Pulmonary artery endothelial cell (primary cell): ENCODE measurements at places on chromosomes 1 and 21. TPM values are rescaled to one million over a fixed set of nuclear protein-coding genes. Genes with fewer than 3 reads are reported as not detected.

The NCMAP gene
- total RNA-seq: not detected in 2 replicates

The TMEM81 gene
- 1.2 and 3.0 TPM in 2 replicates for total RNA-seq

The FCRL6 gene
- 0.07 TPM in 1 of 2 replicates, not detected in the other for total RNA-seq

The CPTP gene
- total RNA-seq: 12.3 and 14.0 TPM in 2 replicates

The KCNT2 gene
- total RNA-seq: 0.53 and 2.5 TPM in 2 replicates

The AMY1A gene
- total RNA-seq: not detected in 2 replicates

The AIRE gene
- total RNA-seq: under 0.01 TPM in 1 of 2 replicates, not detected in the other

The ADCY10 gene
- not detected in 2 replicates for total RNA-seq

The OR2L2 gene
- total RNA-seq: 0.07 TPM in 1 of 2 replicates, not detected in the other

The IL12RB2 gene
- total RNA-seq: not detected in 2 replicates

The LRRN2 gene
- total RNA-seq: not detected in 2 replicates

The GBP6 gene
- total RNA-seq: not detected in 2 replicates

The LCE1E gene
- total RNA-seq: not detected in 2 replicates

The VWA1 gene
- 1.6 and 1.7 TPM in 2 replicates for total RNA-seq

The SLAMF9 gene
- total RNA-seq: not detected in 2 replicates

The UBE4B gene
- total RNA-seq: 17.3 and 24.2 TPM in 2 replicates

The ARMH1 gene
- not detected in 2 replicates for total RNA-seq

The OPTC gene
- total RNA-seq: not detected in 2 replicates

The APCS gene
- total RNA-seq: not detected in 2 replicates

The GRIK1 gene
- total RNA-seq: not detected in 2 replicates
